Activated CD4-positive, CD25-positive, alpha-beta regulatory T cell treated with anti-CD3 and anti-CD28 coated beads, Interleukin-2, amount 50 U/mL, for 24 hours (primary cell): ENCODE measurements at places on chromosomes 4 and X.

- no peak for ATAC-seq
Observed at GRCh38 chr4:20266215-20267082, 14.7 kb downstream of the SLIT2 start.

DNA sequence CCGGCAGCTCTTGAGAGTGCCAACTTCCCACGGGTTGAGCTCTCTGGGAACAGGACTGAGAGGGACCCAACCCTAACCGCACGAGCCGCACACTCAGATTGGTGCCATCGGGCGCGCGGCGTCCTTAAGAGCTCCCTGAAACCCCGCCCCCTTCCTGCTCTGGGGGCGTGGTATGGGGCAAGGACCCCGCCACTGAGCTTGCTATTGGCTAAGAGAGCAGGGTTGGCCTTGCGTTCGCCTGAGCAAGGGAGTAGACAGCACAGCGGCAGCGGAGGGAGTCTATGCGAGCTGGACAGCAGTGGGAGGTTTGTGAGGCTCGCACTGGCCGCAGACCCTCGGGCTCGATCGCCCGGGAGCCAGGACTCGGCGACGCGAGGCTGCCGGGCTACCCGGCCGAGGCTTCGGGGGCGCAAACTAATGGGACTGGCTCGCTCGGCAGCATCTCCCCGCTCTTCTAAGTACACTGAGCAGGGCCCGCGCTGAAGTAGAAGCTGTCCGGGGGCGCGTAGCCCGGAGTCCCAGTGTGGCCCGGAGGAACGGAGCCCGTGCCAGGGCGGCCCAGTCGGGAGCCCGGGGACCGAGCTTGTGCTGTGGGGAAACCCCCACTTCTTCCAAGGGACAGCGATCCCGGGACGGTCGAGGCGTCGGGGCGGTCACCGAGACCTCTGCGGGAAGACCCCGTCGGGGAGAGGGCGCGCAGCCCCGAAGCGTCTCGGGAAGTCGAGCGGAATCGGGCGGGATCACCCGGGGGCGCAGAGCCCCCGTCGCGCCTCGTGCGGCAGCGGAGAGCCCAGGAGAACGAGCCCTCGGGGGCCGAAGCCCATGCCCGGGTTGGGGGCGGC, at the start of gene EFNB1:
TSS of gene EFNB1 (plus strand) at position 282 of the 842 bp plus-strand sequence. CDS start 756 bp downstream, outside the sequence.
- ATAC-seq = peak; percentile 91

GRCh38 chr4:123430031-123430430, 33.4 kb downstream of the SPRY1 start:
- no peak for ATAC-seq

- ATAC-seq = peak; percentile 56
Observed at GRCh38 chr4:51831133-51831532, 11.8 kb upstream of the DCUN1D4 start.

GRCh38 chr4:70637239-70637913, 8.8 kb downstream of the ENAM start:
- no peak for ATAC-seq

DNA sequence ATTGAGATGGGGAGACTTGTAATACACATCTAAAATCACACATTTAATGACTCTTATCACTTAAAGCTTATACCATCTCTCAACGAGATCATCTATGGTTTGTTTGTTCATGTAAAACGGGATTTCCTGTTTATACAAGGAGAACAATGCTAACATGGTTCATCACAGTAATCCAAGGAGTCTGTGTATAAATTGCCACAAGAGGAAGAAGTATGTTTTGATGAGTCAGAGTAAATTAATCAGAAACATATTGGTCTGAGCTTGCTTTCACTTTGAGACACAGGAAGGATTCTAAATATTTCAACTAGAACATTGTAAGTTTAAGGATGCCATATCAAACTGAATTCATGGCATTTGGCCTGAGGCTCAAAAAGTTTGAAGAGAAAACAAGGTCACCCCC, 594.1 kb downstream of the GLUD2 start:
- ATAC-seq = no peak
